ENCODE measurements at places on chromosomes 5 and 9.

DNA sequence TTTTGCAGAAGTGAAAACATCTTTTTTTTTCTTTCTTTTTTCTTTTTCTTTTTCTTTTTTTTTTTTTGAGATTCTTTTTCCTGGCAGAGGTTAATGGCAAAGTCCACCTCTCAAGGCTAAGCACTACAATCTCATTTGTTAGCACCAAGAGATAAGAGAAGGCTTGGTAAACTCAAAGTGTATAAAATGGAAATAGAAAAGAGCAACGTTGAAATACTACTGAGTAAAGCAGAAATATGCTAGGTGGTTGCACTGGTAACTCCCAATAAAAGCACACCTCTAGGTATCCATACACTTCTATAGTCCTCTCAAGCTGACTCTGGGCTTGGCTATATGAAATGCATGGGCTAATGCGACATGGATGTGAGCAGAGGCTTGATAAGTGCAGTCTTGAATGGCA is 188.9 kb downstream of the RAB3C start:
- no peak for DNase-seq

GRCh38 chr5:65329266-65329665 is 152.5 kb downstream of the ADAMTS6 start:
- DNase-seq: peak; percentile 10

GRCh38 chr9:34759432-34760134 is 49.6 kb upstream of the CCL21 start:
- no peak for DNase-seq

GRCh38 chr9:114434878-114435311 is 47.1 kb upstream of the AKNA start:
- peak; percentile 81 for DNase-seq

DNA sequence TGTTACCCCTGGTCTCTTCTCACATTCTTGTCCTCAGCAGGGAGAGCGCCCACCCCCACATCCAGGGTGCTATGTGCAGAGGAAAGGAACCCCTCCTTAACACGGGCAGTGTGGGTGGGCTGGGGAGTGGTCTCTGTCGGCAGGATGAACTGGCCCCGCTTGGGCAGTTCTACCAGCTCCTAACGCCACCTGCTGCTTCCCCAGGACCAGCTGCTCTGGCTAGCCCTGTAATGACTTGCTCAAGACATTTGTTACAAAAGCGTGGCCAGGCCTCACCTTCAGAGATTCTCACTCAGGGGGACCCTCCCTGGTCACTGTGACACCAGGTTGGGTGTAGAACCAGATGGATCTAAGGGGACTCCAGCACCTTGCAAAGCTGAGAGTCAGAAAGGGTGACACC is 82.4 kb downstream of the HMCN2 start:
- DNase-seq: peak; percentile 56

All from iPS-NIHi11 (cell line).